ENCODE measurements at places on chromosomes 16 and 17.

- DNase-seq = no peak
These were observed 22.3 kb upstream of the MILR1 start for GRCh38 chr17:64426596-64426995.

DNA sequence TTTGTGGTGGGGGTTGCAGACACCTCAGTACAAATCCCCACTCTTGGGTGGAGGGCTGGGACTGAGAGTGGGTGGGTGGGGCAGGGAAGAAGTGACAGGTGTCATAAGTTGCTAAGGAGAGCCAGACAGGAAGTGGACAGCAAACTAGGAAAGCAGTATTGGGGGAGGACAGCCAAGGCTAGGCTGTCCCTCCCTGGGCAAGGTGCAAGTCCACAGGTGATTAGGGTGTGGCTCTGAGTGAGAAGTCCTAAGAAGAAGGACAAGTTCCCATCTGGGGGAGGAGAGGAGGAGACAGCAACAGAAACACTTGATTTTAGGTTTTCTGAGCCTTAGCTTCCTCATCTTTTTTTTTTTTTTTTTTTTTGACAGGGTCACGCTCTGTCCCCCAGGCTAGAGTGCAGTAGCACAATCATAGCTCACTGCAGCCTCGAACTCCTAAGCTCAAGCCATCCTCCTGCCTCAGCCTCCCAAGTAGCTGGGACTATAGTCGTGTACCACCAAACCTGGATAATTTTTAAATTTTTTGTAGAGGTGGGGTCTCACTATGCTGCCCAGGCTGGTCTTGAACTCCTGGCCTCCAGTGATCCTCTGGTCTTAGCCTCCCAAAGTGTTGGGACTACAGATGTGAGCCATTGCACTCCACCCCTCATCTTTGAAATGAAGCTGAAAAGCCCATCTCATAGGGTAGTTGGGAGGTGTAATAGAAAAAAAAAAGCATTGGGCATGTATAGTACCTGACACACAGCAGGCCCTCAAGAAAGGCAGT lies 2.5 kb downstream of the MAPK3 start:
- DNase-seq = no peak

DNA sequence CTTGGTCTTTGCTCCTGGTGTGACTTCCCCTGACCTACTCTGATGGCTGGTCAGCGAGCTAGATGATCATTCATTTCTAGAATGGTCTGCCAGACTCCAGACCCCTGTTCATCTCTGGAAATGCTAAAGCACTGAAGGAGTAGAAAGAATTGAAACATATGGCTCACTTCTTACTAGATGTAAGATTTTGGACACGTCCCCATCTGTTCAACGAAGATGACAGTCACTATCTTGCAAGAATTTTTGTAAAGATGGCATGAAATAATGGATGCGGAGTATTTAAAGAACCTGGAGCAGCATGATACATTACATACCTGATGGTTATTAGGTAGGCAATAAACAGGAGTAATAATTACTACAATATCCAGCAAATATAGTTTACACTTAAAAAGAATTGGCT lies 252.7 kb upstream of the SDK2 start:
- no peak for DNase-seq

DNA sequence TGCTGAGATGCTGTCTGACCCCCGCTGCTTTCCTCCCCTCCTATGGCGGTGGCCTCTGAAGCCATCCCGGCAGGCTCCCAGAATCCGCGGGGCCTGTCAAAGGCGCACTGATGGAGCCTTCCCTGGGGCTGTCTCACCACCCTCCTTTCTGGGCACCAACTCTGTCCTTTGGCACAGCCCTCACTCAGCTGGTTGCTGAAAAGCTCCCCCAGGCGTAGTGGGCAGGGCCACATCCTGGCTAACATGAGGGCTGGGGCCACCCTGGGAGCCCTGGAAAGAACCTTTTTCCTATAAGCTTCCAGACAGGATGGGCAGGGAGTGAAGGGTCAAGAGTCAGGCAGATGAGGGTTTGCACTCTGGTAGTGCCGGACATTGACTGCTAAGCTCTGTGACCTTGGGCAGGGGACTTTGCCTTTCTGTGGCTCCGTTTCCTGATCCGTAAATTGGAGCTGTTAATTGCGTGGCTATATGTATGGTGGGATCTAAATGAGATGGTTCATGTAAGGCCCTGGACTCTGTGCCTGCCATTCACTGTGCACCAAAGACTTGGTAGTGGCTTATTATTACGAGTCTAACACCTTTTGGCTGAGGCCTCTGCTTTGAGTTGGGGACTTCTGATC lies 27.6 kb upstream of the LASP1NB start:
- DNase-seq = no peak

DNA sequence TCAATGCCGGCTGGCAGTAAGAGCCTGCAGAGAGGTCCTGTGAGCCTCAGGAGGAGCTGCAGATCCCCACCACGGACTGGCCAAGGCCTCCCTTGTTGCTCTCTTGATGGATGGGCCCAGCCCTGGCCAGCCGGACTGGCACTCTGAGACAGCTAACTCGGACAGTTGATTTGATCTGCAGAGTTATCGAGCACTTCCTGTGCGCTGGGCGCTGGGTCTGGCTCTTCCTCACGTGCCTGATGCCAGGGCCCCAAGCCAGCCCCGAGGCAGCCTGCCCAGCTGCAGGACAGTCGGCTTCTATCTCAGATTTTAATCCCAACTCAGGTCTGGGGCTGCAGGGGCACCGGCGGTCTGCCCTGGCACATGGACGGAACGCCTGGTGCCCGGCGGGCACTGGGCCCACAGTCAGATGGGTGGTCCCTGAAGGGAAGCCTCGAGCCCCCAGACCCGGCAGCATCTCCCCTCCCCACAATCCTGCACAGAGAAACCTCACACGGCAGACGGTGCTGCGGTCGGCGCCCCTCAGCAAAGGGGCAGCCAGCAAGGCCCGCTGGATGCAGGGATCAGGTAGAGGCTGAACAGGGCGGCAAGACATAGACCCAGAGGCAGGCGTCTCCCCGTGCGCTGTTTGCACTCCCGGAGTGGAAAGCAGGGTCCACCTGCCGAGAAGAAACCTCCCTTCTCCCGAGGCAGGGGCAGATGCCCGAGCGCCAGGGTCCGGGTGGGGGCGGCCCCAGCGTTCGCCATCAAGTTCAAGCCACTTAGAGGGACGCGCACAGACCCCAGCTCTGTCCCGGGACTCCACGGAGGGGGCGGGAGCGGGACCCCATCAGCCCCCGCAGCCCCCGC lies 34.0 kb downstream of the TIMM22 start:
- DNase-seq = no peak

GRCh38 chr16:69880640-69881133 lies 70.4 kb upstream of the CLEC18A start:
- no peak for DNase-seq

- no peak for DNase-seq
These were observed 6.7 kb downstream of the CLEC19A start for GRCh38 chr16:19292186-19292585.
